Fibroblast of villous mesenchyme (primary cell): ENCODE measurements at places on chromosomes 1 and 21.

GRCh38 chr1:179066471-179066870, 15.4 kb upstream of the TOR3A start:
- no peak for DNase-seq

- DNase-seq: no peak
Measured at GRCh38 chr1:214917081-214917635, 165.4 kb upstream of the KCNK2 start.

- no peak for DNase-seq
Measured at GRCh38 chr1:14878124-14878523, 275.4 kb upstream of the TMEM51 start.

- no peak for DNase-seq
Measured at GRCh38 chr21:46150491-46151121, 4.8 kb downstream of the FTCD start.

DNA sequence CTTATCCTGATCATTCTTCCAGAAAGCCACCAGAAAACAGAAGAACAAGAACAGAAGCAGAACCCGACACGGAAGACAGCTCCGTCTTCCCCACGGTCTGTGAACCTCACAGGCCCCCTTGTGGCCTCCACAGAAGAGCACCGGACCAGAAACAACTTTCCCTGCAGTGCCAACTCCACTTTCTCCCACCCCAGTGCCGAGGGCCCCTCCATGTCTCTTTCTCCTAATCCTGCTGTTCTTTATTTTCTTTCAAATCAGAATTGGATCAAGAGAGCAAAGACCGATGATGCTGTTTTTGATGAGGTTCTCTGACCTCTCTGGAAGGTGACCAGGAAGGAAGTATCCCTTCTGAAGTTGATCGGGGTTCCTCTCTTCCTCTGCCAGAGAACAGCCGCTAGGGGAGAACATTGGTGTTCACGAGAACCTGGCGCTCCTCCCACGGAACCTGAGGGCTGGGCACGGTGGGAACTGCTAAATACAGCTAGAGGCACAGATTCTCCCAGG, 58.9 kb upstream of the CTTNBP2NL start:
- DNase-seq: peak; percentile 62

DNA sequence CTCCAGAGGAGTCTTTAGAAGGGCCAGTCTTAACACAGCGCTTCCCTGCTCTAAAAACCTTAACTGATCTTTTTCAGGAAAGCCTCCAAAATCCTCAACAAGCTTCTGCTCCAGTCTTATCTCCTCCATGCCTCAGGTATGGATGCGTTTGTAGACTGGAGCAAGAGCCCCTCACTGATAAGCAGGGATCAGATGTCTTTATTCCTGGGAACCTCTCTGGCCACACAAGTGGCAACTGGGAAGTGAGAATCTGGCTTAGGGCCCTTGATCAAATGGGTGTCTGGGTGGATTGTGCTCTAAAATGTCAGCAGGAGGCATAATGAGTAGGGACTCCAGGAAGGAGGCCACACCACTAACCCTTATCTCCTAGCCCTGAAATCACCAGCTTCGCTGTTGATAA, 1.4 kb downstream of the ZBTB8A start:
- no peak for DNase-seq

- DNase-seq: no peak
Measured at GRCh38 chr1:9503001-9503675, 36.1 kb upstream of the SLC25A33 start.

GRCh38 chr1:231125972-231126580, 35.8 kb upstream of the TRIM67 start:
- DNase-seq: no peak
